ENCODE measurements at places on chromosomes 13 and 19. TPM values are rescaled to one million over a fixed set of nuclear protein-coding genes. Genes with fewer than 3 reads are reported as not detected.

The GRIN2D gene
- total RNA-seq: 0.61 TPM

DNA sequence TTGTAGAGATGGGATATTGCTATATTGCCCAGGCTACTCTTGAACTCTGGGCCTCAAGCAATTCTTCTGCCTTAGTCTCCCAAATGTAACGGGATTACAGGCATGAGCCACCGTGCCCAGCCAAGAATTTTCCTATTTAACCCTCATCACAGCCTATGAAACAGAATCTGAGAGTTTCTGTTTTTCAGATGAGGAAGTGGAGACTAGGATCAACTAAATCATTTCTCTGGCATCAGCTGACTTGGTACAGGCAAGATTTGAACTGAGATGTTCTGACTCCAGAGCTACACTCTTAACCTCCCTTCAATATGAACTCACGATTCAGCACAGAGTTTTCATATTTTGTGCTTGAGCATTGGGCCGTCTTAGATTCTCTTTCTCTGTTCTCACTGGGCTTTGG is 8.1 kb downstream of the ZNF460 start:
- DNase-seq: no peak

GRCh38 chr19:19436137-19436691 is 30.7 kb downstream of the GATAD2A start:
- DNase-seq: no peak

The TUBA3C gene
- not detected for total RNA-seq

DNA sequence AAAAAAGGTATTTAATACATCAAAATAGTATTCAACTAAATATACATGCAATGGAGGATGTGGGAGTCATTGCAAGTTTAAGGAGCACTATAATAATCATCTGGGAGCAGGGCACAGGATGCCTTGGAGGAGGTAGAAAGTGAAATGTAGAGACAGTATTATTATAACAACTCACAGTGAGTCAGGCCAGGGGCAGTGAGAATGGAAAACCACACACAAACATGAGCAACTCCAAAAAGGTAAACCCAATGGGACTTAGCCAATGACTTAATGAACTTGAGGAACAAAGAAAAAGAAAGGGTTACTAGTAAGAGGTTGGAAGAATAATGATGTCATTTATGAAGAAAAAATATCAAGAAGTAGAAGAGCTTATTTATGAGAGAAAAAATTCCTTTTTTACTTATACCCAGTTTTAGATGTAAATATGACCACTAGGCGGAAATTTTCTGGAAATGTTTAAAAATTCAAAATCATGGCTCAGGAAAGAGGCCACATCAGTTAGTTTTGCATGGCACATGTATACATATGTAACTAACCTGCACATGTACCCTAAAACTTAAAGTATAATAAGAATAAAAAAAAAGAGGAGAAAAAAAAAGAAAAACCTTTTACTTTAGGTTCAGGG is 389.3 kb downstream of the SUCLA2 start:
- no peak for DNase-seq

DNA sequence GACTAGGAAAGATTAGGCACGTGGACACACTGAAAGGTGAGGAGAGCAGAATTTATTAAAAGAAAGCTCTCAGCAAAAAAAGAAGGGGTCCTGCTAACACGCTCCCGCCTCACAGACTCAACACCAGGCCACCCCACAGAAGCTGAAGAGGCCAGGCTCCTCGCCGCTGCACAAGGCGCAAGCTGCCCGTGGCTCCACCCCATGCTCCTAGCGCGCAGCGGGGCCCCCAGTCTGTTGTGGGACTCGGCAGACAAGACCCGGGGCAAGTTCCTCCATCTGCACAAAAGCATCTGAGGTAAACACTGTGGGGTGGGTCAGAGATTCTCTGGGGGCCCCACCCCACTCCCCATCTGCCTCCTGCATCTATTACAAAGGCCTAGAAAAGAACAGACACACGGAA is 1462.4 kb downstream of the EFNB2 start:
- DNase-seq: no peak

- DNase-seq: no peak
Observed at GRCh38 chr13:91482427-91482826, 84.0 kb downstream of the GPC5 start.

The KDELR1 gene
- 226 TPM for total RNA-seq

DNA sequence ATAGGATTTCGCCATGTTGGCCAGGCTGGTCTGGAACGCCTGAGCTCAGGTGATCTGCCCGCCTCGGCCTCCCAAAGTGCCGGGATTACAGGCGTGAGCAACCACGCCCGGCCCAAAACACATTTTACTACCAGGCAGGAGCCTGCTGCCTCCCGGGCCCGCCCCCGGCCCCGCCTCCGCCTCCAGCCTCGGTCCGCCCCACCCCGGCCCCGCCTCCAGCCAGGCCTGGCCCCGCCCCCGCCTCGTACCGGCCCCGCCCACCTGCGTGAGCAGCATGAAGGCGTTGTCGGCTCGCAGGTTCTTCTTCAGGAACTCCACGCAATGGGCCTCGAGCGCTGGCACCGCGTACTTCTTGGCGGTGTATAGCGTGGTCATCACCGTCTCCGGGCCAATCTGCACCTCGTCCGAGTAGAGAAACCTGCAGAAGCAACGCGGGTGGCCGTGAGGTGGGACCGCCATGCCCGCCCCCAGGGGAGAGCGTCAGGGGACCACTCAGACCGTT is 22.7 kb downstream of the BTBD2 start:
- DNase-seq: peak; percentile 59

The SLITRK1 gene
- total RNA-seq: 0.06 TPM

- DNase-seq: no peak
Observed at GRCh38 chr19:5205381-5205780, 135.2 kb downstream of the PTPRS start.

- no peak for DNase-seq
Observed at GRCh38 chr19:40411125-40411842, 1.9 kb downstream of the PRX start.

The TLE6 gene
- 2.6 TPM for total RNA-seq
